Breast epithelium (tissue), 4 donors: ENCODE measurements at places on chromosomes 16 and 17.

GRCh38 chr17:13273806-13274205, 256.0 kb upstream of the ELAC2 start:
- DNase-seq, result no peak

GRCh38 chr17:80117491-80118401, 16.4 kb downstream of the GAA start:
- no peak for DNase-seq

DNA sequence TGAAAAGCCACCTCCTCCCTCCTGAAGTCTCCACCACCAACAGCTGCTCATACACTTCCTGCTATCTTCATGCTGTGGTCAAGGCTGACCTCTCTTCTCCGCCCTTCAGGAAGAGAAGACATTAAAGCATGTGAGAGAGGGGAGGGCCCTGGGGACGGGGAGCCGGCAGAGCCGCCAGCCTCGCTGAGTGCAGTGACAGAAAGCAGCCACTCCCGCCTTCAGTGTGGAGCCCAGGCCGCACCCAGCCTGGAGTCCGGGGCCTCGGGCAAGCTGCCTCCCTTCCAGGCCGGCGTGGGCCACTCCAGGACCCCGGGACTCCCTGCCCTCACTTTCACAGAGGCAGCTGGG, 94.7 kb upstream of the TNRC6C start:
- no peak for DNase-seq

GRCh38 chr17:66956941-66957340, 7.6 kb upstream of the CACNG4 start:
- DNase-seq, result no peak

GRCh38 chr16:30185683-30186421, 2.5 kb downstream of the CORO1A start:
- DNase-seq, result no peak

- DNase-seq, result no peak
Measured at GRCh38 chr17:81841866-81842265, 7.0 kb upstream of the PPP1R27 start.

GRCh38 chr16:80948886-80949493, 57.7 kb downstream of the CMC2 start:
- no peak for DNase-seq

DNA sequence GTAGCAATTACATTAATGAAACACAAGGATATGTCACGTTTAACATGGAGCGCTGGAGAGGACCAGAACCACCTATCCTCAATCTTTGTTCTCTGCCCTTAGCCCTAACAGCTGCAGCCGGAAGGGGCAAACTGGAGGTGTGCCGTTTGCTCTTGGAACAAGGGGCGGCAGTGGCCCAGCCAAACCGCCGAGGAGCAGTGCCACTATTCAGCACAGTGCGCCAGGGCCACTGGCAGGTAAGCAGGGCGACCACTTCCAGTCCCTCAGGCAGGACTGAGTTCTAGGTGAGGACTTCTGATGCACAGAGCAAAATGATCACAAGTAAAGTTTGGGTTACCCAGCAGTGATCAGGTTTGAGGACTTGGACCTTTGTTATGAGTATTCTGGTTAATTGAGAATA, 41.1 kb downstream of the CYB561 start:
- no peak for DNase-seq

DNA sequence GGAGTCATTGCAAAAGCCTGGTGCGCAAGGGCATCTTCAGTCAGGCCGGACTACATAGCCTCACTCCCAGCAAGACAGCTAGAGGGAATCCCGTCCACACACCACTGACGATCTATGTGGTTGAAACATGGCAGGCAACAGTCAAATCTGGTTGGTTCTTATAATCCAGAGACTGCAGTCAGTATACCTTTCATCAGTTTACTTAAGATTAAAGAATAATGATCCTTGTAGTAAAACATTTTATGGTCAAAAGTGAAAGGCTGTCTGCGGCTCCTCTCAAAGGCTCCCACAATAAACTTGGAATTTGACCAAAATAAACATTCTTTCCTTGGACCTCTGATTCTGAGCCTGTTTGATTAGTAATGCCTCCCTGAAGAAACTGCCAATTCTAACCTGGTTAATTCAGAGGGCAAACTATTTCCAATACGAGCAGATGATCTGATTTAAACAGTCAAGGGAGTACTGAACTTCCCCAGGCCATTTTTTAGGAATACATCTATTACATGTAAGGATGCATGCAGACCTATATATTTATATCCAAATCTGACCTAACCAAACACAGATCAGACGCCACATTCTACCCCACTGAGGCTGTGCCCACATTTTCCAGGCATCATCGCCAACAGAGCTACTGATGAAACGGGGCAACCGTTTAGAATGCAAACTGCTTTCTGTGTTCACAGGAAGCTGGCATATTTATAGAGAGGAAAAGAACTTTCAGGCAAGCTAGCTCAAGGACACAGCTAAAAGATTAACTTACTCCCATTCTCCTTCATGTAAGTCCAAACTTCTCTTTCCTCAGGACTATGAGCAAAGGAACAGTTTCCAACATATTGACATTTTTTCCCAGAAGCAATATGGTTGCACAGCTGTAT, 15.3 kb upstream of the TXNDC11 start:
- no peak for DNase-seq

GRCh38 chr16:21088646-21089538, 61.8 kb downstream of the DNAH3 start:
- DNase-seq, result no peak

- no peak for DNase-seq
Measured at GRCh38 chr16:189604-190186, 9.4 kb downstream of the HBQ1 start.

GRCh38 chr17:79915850-79916430, 76.7 kb upstream of the CBX4 start:
- DNase-seq, result no peak
